ENCODE measurements at places on chromosomes 4 and X.

DNA sequence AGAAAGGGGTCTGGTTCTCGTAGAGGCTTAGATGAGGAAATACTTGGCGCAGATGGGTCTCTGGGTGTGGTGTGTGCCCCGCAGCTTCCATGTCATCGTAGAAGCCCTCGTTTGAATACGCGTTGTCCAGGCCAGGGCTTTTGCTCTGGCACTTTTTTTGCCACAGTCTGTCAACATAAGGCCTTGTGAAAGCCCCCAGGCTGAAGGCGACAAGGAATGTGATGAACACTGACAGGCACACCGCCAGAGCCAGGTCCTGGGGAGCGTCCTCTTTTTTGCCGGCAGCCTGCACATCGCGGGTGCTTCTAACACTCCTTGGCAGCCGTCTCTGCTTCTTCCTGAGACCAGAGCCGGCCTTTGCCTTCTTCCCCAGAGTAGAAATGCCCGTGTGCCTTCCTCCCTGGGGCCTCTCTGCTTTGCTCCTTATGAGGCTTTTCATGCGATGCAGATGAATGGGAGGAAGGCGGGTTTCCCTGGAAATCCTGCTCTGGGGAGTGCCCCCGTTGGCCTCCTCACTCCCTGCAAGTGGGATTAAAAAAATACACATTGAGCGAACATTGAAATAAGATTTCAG, 24.4 kb downstream of the LRRC66 start:
- DNase-seq = no peak

- DNase-seq = no peak
Observed at GRCh38 chrX:96480081-96480480, 204.6 kb upstream of the DIAPH2 start.

GRCh38 chr4:136489101-136489500, 1043.2 kb downstream of the PCDH18 start:
- no peak for DNase-seq

- DNase-seq = no peak
Observed at GRCh38 chrX:51215266-51215665, 117.4 kb upstream of the NUDT10 start.

DNA sequence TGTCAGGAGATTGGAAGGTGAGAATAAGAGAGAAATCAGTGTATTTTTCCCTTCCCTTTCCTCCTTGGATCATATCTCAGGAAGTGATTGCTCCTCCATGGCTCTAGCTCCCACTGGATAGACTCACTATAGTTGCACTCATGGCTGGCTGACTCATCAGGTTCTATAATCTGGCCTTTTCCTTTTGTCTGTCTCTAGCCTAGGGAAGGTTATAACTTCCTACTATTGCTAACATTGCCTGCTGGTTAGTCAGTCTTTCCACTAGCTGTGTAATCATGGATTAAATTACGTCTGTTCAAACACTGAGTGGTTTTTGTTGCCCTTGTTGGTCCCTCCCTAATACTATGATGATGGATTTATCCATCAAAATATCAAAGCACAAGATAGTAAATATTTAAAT, 195.5 kb upstream of the VEGFC start:
- no peak for DNase-seq

DNA sequence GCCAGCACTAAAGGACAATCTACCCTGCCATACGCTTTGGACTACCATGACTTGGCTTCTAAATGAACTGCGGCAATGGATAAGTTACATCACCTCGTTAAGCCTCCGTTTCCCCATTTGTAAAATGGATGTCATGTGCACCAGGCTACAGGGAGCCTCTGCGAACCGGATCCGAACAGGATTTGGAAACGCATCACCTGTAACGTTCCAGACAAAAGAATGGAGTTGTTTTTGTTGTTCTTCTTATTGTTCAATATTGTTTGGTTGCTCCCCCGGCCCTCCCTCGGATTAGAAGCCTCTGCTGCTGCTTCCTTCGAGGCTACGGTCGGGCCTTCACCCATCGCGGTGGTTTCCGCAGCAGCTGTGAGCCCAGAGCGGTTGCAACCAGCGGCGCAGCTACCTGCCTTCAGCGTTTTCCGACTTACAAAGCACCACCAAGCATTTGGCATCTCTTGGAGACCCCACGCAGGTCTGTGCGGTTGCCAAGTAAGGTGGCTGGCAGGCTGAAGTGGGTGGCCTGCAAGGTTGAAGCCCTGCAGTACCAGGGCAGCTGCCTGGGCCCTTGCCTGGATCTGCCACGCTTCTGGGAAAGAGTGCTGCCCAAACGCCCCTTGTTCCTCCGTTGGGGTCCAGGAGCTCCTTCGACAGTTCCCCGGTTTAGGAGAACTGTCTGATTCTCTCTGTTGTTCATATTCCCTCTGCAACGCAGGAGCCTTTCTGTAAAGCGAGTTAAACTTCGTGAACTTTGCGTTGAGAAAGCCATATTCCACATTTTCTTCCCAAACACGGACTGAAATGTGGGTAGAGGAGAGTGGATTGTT, 7.1 kb downstream of the NKX3-2 start:
- no peak for DNase-seq

GRCh38 chrX:21725496-21725895, 32.4 kb downstream of the SMPX start:
- DNase-seq = no peak

DNA sequence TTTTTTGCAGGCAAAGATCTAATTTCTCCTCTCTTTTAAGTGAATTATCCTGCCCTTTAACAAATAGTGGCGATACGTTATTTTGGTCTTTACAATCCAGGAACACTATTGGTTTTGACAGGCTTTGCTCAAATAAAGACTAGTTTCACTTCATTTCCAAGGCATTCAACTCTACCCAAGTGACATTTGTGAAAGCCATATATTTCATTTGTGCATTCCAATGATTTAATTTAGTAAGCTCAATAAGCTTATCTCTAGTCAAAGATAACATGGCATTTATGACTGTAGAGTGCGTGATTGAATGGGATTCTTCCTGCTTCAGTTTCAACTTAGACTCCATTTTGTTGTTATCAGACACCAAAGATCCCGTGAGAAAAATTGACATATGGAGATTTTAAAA, 959.8 kb downstream of the ADGRL3 start:
- DNase-seq = no peak

DNA sequence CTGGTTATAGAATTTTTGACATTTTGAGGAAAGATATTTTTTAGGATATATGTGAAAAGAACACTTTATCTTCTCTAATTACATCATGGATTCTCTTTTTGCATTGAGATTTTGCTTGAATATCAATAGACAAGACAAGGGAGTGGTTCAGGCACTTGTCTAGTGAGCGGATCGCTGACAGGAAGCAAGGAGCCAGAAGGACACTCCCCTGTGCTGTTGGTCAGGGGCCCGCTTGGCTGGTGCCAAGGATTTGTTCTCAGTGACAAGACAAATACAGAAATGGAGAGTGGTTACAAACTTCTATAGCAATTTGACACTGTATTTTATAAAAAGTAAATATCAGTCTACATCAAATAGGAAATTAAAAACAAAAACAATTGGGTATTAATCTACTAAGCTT, 60.0 kb downstream of the SLC9B1 start:
- no peak for DNase-seq

DNA sequence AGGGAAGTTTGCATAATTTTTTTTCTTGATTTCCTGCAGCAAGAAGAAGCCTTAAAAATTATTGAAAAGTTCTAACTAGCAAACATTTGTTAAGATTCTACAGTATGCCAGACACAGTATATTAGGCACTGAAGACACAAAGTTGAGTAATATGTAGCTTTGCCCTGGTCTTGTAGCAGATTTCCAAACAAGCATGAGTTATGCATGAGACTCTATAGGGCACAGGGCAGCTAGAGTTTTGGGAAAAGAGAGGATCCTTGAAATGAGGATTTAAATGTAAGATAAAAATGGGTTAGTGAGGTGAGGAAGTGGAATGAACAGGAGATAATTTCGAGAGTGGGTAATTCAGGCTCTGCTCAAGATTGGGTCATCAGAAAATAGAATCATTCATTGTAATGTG, 8.6 kb upstream of the GPRIN3 start:
- DNase-seq = no peak

- DNase-seq = no peak
Observed at GRCh38 chrX:103373581-103373980, 2.8 kb upstream of the BEX3 start.

GRCh38 chr4:101192244-101192643, 155.1 kb downstream of the PPP3CA start:
- DNase-seq = no peak
